ENCODE measurements at places on chromosomes 4 and X.
A peak's percentile ranks its signal among the peaks of the same experiment; 100 is the strongest.

DNA sequence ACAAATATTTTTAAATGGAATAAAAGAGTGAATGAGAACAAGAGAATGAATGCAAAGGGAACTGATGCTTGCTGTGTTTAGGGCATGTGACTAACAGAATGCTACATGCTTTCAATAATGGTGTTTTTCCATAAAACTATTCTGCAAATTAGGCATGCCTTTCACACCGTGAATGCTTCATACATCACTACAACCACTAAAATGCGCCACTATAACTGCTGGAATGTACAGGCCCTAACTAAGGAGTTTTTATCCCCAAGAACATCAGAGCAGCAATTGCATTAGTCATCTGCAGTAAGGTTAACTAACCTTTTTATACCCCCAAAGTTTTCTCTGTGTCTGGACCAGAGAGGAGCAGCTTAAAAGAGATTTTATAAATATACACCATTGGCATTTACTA, 190.4 kb downstream of the ARAP2 start:
- DNase-seq, result no peak

DNA sequence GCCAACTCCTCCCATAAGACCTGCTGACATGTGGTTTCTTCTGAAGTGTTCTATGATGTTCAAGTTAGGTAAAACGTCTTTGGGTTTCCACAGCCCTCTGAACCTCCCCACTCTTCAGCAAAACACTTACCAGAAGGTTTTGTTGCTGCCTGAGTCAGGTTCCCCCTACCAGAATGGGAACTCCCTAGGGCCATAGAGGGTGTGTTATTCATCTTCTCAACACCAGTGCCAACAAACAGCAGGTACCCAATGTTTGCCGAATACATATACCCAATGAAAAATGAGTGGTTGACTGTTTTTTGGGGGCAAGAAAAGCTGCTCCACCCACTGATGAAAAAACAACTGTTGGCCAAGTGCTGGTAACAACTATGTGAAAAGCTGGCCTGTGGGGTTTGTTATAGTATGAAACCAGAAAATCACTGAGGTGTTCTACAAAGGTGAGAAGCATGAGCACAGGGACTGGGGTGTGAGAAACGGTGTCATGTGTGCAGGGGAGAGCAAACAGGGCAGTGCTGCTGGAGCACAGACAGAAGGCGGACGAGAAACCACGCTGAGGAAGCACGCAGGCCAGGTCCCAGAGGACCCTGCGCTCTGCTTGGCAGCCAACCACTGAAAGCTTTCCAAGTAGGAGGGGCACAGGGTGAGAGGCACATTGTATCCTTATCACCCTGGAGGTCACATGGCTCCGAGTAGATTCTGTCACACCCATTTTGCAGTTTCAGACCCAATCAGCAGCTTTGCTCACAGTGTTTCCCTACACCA, 28.8 kb downstream of the ATP8A1 start:
- DNase-seq, result peak; percentile 54

GRCh38 chrX:43467608-43468234, 188.4 kb upstream of the MAOA start:
- no peak for DNase-seq

- peak; percentile 28 for DNase-seq
These were observed 39.0 kb downstream of the STX18 start for GRCh38 chr4:4502694-4503311.

- DNase-seq, result no peak
These were observed 227.4 kb downstream of the SLC7A11 start for GRCh38 chr4:138014590-138015288.

- no peak for DNase-seq
These were observed 45.6 kb downstream of the EPHA5 start for GRCh38 chr4:65624651-65625050.

DNA sequence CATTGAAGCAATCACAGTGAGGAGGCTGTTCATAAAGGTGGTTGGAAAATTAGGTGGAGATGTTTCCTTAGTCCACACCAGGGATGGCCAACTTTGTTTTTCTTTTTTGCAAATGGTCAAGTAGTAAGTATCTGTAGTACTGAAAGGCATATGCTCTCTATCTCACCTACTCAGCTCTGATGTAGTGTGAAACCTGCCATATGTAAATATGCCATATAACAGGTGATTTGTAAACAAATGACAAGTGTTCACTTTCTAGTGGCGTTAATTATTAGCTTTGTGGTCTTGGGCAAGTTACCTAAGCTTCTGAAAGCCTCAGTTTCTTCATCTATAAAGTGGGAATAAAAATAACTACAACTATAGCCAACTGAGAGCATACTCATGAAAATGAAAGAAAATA, 421.4 kb upstream of the LCORL start:
- no peak for DNase-seq

GRCh38 chr4:107247738-107248137, 211.6 kb upstream of the DKK2 start:
- no peak for DNase-seq

DNA sequence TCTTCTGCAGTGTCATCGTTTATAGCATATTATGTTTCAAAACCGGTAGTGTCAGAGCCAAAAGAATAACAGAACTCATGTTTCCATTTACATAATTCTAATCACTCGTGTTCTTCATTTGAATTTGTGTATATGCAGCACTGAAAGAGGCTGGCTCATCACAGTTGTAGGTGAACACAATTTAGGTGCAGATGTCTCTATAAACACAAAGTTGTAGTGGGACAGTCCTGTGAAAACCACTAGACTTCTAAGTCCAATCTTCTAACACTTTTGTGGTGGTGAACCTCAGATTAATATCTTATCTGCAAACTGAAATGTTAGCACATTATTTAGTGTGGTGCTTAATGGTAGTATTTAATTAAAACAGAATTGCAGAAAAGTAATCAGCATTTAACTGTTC, 872.4 kb downstream of the C4orf33 start:
- DNase-seq, result no peak

- no peak for DNase-seq
These were observed 29.3 kb downstream of the SH3RF1 start for GRCh38 chr4:169241464-169241863.

DNA sequence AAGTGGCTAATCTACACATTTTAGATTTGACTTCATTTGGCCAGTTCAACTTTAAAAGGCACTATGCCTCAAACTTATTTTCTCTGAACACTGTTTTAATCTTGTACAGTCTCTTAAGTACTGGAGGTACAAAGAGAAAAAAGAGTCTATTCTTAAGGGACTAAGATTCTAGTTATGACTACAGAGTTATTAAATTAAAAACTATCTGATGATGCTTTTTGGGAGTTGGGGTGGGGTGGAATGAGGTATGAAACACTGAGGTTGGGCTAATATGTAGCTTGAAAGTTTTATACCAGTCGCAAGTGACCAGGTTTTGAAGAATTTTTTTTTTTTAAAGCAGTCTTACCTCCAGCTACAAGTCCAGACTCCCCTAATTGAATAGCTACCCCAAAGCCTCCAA, 17.7 kb upstream of the GPR34 start:
- DNase-seq, result no peak

DNA sequence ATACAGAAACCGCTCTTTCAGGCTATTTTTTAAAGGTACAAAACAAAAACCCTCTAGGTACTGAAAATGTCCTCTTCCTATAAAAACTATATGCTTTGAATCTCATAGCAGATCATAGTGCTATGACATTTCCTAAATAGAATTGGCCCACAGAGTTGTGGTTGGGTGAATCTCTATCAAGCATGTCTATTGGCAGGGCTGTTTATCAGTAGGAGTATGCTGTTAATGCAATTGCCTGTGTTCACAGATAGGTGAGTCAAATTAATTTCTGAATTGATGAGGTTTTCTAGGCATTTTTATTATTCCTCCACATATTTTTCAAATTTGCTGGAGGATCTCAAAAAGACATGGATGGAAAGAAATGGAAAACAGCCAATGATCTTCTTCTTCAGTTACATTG, 73.9 kb downstream of the QRFPR start:
- peak; percentile 3 for DNase-seq

DNA sequence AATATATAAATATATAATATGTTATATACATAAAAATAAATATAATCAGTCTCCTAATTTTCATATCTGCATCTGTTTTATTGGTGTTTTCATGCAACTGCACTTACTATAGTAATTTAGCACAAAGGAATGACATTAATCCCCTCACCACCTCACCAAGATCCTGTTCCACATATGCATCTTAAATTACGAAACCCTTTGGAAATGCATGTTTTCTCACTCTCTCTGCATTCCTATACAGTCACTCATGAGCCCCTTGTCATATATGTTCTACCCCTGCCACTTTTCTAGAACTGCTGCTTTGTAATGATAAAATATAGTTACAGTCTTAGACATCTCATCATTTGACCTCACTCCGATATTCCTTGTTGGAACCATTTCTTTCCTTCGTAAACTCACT, 728.7 kb upstream of the SLIT2 start:
- DNase-seq, result no peak

GRCh38 chr4:72629540-72629939, 60.5 kb upstream of the ADAMTS3 start:
- no peak for DNase-seq

GRCh38 chrX:68409194-68409593, 24.1 kb downstream of the OPHN1 start:
- DNase-seq, result no peak

DNA sequence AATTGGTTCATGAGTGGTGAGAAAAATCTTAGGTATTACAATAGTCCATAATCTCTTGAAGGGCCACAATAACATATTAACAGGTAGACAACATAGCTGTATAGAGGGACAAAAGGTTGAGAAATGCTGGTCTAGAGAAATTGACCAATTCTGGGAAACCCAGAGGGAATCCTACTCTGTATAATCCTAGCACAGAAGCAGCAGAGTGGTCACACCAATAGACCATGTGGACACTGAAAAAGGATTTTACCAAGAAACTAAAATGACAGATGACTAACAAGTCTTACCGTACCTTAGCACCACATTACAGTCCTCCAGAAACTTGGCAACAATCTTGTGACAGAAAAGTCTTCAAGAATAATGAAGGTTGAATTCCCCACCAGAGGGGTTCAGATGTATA, 169.1 kb upstream of the PCDH18 start:
- no peak for DNase-seq

DNA sequence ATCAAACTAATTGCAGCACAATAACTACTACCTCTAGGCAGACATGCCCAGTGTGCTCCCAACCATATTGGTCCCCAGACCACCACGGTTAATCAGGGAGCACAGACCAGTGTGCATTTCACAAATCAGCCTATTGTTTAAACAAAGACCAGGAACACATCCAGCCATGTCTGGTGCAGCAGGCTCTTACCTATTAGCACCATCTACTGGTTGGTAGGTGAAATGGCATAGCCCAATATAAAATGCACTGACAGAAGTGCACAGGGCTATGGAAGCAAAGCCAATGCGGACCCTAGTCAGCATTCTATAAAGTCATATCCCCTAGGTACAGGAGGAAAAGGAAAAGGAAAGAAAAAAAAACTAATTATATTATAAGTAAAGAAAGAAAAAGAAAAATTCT, 15.5 kb upstream of the CYLC1 start:
- DNase-seq, result peak; percentile 11

GRCh38 chr4:123749383-123749782, 352.8 kb downstream of the SPRY1 start:
- DNase-seq, result no peak

DNA sequence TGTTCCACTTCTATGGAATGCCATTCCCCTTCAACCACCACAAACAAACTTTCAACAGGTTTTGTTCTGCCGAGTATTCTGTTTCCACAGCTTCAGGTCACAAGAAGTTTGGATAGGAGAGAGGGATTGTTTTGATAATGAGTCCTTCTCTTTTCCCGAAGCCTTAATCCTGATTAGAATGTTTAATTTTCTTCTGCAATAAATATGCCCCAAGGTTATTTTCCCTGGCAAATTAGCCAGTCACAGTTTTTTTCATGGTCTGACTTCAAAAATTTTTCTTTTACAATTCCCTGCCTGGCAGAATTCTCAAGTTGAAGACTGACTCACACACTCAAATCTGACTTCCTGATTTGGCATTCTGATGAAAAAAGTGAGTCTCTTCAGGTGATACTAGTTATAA, 33.1 kb upstream of the EDNRA start:
- DNase-seq, result no peak

GRCh38 chrX:56764153-56764974, 35.3 kb downstream of the NBDY start:
- DNase-seq, result peak; percentile 86

DNA sequence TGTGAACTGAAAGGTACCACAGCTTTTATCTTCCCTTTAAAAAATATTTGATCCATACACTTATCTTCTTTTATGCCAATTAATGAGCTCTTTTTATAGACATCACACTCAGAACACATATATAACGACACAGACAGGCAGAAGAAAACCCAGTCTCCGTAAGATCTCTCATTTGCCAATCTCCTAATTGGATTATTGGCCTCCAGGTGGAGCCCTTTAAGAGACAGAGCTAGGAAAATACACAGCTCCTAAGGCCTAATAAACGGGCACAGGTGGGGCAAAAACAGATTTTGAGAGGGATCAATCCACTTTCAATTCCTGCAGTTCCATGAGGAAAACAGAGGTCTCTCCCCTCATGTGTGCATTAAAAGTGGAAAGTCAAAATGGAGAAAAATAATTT, 1495.4 kb downstream of the RPA4 start:
- DNase-seq, result no peak

DNA sequence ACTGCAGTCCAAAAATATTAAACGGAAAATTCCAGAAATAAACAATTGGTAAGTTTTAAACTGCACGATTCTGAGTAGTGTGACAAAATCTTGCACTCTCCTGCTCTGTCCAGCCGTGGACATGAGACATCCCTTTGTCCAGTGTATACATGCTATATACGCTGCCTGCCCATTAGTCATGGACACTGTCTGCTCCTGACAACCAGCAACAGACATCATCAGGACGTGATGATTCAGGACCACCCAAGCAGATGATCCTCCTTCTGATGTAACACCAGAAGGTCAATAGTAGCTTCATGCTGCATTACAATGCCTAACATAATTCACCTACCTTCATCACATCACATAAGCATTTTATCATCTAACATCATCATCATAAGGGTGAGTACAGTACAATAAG, 36.3 kb downstream of the ATRX start:
- DNase-seq, result no peak

DNA sequence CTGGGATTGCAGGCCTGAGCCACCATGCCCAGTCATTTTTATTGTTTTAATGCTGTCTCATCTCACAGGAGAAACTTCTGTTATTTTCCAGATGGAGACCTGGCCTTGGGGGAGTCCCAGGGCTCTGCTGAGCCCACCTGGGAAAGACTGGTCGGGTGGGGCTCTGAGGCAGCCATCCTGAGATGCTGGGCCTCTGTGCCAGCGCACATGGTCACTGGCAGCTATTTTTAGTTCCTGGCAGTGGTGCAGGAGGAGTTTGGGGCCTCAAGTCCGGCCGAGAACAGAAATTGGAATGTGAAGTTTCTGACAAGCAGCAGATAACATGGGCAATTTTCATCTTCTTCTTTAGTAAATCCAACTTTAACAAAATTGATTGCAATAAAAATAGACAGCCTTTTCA, 44.5 kb downstream of the SORCS2 start:
- no peak for DNase-seq

GRCh38 chr4:71383984-71384383, 45.2 kb downstream of the SLC4A4 start:
- DNase-seq, result no peak

DNA sequence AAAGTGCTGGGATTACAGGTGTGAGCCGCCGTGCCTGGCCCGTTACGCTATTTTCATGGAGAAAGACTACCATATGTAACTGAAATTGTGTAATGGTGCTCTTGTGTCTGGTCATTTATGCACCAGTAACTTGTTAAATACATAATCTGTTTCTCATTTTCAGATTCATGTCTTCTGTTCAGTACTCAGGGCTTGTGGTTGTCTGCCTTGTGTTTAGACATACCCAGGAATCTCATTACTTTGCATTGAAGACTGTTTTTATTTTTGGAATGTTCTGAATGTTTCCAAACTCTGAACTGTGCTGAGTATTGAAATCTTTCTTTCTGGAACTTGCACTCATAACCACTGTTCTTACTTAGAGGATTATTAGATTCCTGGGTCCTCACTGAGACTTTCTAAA, 52.8 kb downstream of the PDLIM5 start:
- no peak for DNase-seq

Measured in CD4-positive, alpha-beta T cell treated with Interleukin-10 for 1 hour (primary cell).